ENCODE measurements at places on chromosomes 7 and 10.

GRCh38 chr10:88865281-88865876, 13.7 kb upstream of the ANKRD22 start:
- DNase-seq = no peak
- no peaks in the 10 kb centered on the region for H3K36me3 ChIP-seq
- H3K27ac ChIP-seq = no peak overlapping the region
- H3K4me1 ChIP-seq = no peaks in the 10 kb centered on the region
- no peak overlapping the region for H3K4me3 ChIP-seq

GRCh38 chr10:17965649-17966235, 14.0 kb downstream of the SLC39A12 start:
- H3K4me3 ChIP-seq = no peak overlapping the region
- H3K36me3 ChIP-seq = no peaks in the 10 kb centered on the region
- H3K27ac ChIP-seq = no peak overlapping the region
- DNase-seq = no peak
- no peaks in the 10 kb centered on the region for H3K4me1 ChIP-seq
- no peaks in the 10 kb centered on the region for H3K27me3 ChIP-seq

DNA sequence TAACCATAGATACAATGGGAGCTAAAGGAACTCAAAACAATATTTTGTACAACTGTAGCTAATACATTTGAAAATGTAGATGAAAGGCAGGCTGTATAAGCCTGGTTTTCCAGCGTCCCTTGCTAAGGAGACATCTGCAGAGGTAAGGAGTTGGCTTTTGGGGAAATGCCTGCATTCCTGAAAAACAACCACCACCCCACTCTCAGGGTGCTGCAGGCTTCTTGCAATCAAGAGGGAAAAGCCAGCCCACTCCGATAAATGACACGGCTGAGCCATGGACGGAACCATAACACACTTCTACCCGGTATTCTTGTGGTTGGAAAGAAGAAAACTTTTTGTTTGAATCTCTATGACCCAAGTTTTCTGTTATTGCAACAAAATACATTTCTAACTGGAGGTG, 200.3 kb downstream of the TEX36 start:
- H3K4me3 ChIP-seq = no peak overlapping the region
- no peaks in the 10 kb centered on the region for H3K27me3 ChIP-seq
- H3K27ac ChIP-seq = no peak overlapping the region
- no peak for DNase-seq

GRCh38 chr10:44827431-44828006, 83.6 kb upstream of the TMEM72 start:
- no peak overlapping the region for H3K4me3 ChIP-seq
- no peaks in the 10 kb centered on the region for H3K27me3 ChIP-seq
- no peak overlapping the region for H3K27ac ChIP-seq
- no peak for DNase-seq
- no peaks in the 10 kb centered on the region for H3K4me1 ChIP-seq

- H3K4me1 ChIP-seq = no peaks in the 10 kb centered on the region
- H3K36me3 ChIP-seq = no peaks in the 10 kb centered on the region
- no peak overlapping the region for H3K27ac ChIP-seq
- H3K4me3 ChIP-seq = no peak overlapping the region
- no peaks in the 10 kb centered on the region for H3K27me3 ChIP-seq
Observed at GRCh38 chr10:109219935-109220605, 703.2 kb downstream of the XPNPEP1 start.

DNA sequence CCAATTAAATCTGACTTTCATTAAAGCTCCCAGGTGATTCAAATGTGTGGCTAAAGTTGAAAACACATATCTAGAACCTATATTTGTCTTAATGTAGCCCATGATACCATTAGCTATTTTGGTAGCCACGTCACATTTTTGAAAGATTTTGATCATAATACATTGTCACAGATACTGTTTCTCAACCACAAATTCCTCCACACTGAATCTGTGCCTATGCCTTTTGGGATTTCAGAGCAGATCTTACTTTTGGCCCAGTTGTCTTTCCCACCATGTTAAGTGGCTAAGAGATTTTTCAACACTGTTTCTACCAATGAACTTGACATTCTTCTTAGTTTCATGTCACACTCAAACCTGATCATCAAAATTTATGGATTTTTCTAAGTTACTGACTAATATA, 47.4 kb downstream of the CH25H start:
- H3K4me3 ChIP-seq = no peak overlapping the region
- DNase-seq = no peak
- H3K27me3 ChIP-seq = no peaks in the 10 kb centered on the region
- peaks cover 8% of the 10 kb centered on the region for H3K4me1 ChIP-seq
- no peak overlapping the region for H3K27ac ChIP-seq

DNA sequence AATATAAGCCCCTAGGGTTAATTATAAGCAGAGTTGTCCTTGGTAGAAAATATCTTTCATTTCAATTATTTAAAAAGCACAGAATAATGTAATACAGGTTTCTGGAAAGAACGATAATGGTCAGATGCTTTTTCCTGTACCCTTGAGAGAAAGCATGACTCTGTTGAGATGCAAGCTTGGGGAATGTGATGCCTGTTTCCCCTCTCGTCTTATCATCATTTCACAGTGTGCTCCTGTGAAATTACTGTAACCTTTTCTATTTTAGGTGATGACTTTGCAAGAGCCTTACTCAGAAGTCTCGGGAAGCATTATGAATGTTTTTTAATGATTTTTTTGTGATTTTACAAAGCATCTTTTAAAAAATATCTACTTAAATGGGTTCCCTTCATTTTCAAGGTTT, 243.0 kb downstream of the POLR1F start:
- no peak overlapping the region for H3K4me3 ChIP-seq
- no peak overlapping the region for H3K27ac ChIP-seq
- H3K4me1 ChIP-seq = no peaks in the 10 kb centered on the region
- no peaks in the 10 kb centered on the region for H3K27me3 ChIP-seq
- no peak for DNase-seq

- H3K4me3 ChIP-seq = no peak overlapping the region
- H3K27me3 ChIP-seq = no peaks in the 10 kb centered on the region
- no peaks in the 10 kb centered on the region for H3K36me3 ChIP-seq
- no peak for DNase-seq
- H3K27ac ChIP-seq = no peak overlapping the region
Observed at GRCh38 chr7:25503306-25503705, 275.0 kb upstream of the NPVF start.

DNA sequence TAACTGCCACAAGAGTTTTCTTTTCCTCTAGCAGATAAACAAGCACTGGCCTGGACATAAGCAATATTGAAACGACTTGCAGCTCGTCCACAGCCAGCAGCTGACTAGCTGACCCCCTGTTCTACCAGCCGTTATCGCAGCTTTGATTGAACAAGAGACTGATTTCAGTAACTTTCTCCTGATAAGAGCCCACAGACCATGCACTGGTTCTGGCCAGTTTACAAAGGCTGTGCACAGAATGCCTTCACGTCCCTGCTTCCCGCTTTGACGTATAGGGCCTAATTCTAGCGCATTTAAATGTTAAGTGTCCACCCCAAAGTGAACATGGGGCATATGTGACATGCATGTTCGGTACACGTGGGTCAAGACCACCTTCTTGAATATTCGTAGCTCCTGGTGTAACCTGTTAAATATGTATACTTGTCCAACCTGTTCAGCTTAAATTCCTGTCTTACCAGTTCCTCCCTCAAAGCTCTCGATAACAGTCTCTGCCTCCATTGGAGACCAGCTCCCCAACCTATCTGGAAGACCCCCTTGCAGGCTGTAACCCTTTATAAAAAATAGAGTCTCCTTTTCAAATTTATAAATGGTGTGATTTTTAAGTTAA, 69.2 kb downstream of the LYZL1 start:
- no peaks in the 10 kb centered on the region for H3K36me3 ChIP-seq
- H3K27ac ChIP-seq = no peak overlapping the region
- H3K27me3 ChIP-seq = no peaks in the 10 kb centered on the region
- no peaks in the 10 kb centered on the region for H3K4me1 ChIP-seq

DNA sequence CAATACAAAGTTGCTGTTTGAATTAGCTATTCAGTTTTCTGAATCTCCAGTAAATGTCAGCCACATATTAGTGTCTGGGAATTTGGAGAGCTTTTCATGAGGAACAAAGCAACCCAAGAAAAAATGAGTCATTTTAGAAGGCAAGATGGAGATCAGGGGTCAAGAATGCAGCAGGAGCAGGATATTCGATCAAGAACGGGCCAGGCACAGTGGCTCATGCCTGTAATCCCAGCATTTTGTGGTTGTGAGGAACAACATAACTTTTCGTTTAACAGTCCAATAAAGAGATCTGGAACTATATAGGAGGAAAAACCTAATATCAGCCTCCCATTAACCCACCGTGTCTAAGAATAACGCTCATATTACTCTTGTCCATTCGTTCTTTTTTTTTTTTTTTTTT, 600.5 kb downstream of the MAGI2 start:
- no peaks in the 10 kb centered on the region for H3K27me3 ChIP-seq
- DNase-seq = no peak
- no peaks in the 10 kb centered on the region for H3K4me1 ChIP-seq
- no peaks in the 10 kb centered on the region for H3K36me3 ChIP-seq

DNA sequence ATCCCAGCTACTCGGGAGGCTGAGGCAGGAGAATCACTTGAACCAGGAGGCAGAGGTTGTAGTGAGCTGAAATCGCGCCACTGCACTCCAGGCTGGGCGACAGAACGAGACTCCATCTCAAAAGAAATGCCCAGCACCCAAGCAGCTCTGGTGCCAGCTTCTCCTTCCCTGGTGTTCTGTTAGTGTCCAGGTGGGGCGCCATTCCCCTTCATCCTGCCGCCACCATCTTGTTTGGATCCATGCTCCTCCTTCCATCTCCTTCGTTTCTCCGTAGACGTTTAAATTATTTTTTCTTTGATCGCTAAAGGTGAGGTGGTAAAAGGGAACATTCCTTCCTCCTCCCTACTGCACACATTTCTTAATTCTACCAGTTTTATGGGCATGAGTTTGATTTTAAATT, 30.3 kb downstream of the PROSER2 start:
- DNase-seq = no peak
- H3K4me3 ChIP-seq = no peak overlapping the region
- H3K4me1 ChIP-seq = no peaks in the 10 kb centered on the region
- peaks cover 3% of the 10 kb centered on the region for H3K36me3 ChIP-seq
- no peak overlapping the region for H3K27ac ChIP-seq

DNA sequence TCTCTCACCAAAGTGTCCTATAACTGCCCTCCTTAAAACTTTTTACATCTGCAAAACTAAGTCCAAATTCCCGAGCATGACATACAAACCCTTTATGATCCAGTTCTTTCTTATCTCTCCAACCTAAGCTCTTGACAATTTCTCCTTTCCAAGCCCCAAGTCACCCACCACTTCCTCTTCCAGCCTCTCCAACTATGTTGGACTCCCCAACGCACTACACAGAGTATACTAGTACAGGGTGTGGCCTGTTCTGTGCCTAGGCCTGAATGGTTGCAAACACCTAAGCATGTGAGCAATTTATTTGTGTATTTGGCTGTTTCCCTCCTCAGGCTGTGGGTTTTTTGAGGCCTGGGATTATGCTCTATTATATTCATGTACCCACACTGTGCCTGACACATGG, 101.2 kb upstream of the APBB1IP start:
- no peak overlapping the region for H3K4me3 ChIP-seq
- peaks cover 6% of the 10 kb centered on the region for H3K4me1 ChIP-seq
- H3K36me3 ChIP-seq = no peaks in the 10 kb centered on the region
- H3K27me3 ChIP-seq = no peaks in the 10 kb centered on the region

DNA sequence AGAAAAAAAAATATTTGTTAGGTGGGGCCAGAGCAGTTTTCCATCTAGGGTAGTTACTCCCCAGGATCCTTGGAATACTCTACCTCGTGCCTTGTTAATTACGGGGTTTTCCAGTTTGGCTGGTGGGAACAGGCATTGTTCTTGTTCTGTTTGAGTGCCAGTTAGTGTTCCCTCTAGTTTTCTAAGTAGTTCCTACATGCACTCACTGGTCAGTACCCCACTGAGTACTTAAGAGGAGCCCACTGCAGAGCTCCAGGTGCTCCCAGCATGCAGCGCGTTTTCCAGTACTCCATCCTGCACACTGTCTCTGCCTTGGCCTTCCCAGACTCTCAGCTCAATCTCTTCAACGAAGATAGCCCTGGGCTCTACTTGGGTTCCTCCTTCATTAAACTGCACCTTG, 58.0 kb downstream of the AHCYL2 start:
- no peaks in the 10 kb centered on the region for H3K4me1 ChIP-seq
- no peak overlapping the region for H3K4me3 ChIP-seq
- DNase-seq = no peak
- no peaks in the 10 kb centered on the region for H3K27me3 ChIP-seq
- H3K27ac ChIP-seq = no peak overlapping the region

DNA sequence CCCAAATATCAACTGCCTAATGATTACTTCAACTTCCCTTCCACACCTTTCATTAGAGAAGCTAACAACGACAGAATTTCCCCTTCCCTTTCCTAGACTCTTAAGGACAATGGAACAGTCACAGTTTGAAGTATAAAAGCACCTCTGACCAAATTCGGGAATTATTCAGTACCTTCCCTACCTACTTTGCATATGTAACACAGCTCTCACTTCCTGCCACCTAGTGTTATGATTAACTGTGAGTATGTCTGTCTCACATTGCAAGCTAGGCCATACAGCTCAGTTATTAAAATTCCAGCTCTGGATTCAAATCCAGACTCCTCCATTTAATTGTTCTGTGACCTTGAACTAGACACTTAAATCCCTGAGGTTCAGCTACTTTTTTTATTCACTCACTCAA, 44.8 kb upstream of the HPSE2 start:
- no peak overlapping the region for H3K27ac ChIP-seq
- DNase-seq = no peak
- H3K27me3 ChIP-seq = no peaks in the 10 kb centered on the region
- H3K4me3 ChIP-seq = no peak overlapping the region
- H3K4me1 ChIP-seq = no peaks in the 10 kb centered on the region
- no peaks in the 10 kb centered on the region for H3K36me3 ChIP-seq

- H3K36me3 ChIP-seq = no peaks in the 10 kb centered on the region
- no peak for DNase-seq
- no peaks in the 10 kb centered on the region for H3K27me3 ChIP-seq
- H3K4me1 ChIP-seq = no peaks in the 10 kb centered on the region
Observed at GRCh38 chr10:127921075-127921752, 14.3 kb downstream of the PTPRE start.

DNA sequence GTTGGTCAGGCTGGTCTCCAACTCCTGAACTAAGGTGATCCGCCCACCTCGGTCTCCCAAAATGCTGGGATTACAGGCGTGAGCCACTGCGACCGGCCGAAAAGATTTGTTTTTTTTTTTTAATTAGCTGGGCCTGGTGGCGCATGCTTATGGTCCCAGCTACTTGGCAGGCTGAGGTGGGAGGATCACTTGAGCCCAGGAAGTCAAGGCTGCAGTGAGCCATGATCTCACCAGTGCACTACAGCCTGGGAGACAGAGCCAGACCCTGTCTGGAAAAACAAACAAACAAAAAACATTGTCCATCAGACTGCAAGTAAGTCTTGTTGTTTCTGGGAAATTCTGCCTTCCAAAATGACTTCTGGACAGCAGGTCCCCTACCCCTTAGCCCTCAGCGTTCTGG, 16.3 kb upstream of the ZNF212 start:
- DNase-seq = no peak
- H3K4me1 ChIP-seq = no peaks in the 10 kb centered on the region
- H3K36me3 ChIP-seq = peaks cover 35% of the 10 kb centered on the region
- H3K27ac ChIP-seq = no peak overlapping the region
- no peak overlapping the region for H3K4me3 ChIP-seq
- H3K27me3 ChIP-seq = no peaks in the 10 kb centered on the region
